ENCODE measurements at places on chromosomes 11 and 22.

GRCh38 chr11:134652586-134653255, 240.7 kb upstream of the B3GAT1 start:
- no peak for DNase-seq

DNA sequence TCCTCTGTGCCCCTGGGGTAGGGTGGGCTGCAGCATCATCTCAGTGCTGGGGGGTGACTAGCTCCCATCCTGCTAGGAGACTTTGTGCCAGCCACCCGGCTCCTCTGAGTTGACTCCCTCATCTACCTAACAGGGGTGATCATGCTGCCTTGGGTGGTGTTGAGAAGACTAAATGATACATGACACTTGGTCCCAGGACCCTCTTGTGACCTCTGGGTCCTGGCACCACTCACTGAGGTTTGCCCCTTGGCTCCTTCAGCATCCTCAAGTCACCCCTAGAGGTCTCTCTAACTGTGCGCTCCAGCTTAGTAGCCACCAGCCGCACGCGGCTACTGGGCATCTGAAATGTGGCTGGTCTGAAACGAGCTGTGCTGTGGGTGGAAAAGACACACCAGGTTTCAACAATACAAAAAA, 72.1 kb downstream of the LRRC32 start:
- DNase-seq: no peak

GRCh38 chr11:121293288-121293594, 670 bp downstream of the SC5D start:
- no peak for DNase-seq

DNA sequence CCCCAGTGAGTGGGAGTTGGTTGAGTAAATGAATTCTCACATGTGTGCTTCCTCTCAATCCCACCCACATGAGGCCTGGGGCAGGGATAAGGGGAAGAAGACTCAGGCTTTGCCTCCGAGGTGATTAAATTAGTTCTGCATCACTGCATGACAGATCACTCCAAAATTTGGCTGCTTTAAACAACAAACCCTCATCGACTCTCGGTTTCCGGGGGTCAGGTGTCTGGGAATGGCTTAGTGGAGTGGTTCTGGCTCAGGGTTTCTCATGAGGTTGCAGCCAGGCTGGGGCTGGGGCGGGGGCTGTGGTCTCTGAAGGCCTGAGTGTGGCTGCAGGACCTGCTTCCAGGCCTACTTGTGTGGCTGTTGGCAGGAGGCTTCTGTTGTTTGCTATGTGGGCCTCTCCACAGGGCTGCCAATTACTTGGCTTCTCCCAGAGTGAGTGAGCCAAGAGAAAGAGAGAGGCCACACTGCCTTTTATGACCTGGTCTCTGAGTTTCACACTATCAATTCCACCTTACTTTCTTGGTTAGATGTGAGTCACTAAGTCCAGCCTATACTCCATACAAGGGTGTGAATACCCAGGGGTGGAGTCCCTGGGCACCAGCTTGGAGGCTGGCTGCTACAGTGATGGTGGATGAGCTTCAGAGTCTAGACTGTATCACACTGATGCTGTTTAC, 15.9 kb downstream of the MOGAT2 start:
- DNase-seq: no peak

- no peak for DNase-seq
These were observed 83.7 kb downstream of the RPL27A start for GRCh38 chr11:8766043-8766987.

- no peak for DNase-seq
These were observed 6.1 kb downstream of the FXYD6 start for GRCh38 chr11:117870103-117870952.

- DNase-seq: no peak
These were observed 27.0 kb upstream of the AMOTL1 start for GRCh38 chr11:94741022-94741679.

DNA sequence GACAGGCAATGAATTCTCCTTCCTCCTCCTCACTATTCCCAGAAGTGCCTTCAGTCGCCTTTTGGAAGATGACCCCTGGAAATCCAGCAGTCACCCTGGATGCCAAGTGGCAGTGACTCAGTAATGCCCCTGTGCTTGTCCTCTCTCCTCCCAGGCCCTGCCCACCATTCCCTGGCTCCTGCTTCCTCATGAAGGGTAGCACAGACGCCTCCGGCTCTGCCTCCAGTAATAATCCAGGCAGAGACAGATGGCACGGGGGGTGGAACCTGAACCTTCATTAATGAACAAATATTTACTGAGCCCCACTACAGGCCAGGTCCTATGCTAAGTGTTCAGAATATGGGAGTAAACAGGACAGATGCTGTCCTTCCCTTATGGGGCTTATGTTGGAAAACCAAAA, 23.2 kb downstream of the SYT13 start:
- DNase-seq: no peak

DNA sequence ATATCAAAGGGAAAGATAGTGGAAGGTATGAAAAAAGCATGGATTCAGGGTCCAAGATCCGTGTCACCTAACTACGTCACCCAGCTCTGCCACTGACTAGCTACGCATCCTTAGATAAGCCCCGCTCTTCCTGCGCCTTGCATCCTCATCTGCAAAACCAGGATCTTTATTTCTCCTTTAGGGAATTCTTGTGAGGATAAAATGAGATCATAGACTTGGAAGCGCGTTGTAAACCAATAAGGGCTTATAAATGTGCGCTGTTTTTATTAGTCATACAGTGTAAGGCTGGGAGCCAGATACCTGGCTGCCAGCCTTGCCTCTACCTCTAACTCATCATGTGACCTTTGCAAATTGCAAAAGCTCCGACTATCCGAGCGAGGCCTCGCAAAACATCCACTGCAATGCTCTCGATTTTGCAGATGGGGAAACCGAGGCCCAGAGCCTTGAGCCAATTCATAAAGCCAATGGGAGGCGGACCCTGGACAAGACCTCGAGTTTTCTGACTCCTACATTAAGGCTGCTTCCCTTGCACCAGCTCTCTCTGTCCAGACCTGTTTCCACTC, 753 bp downstream of the PRPF19 start:
- DNase-seq: peak; percentile 25

DNA sequence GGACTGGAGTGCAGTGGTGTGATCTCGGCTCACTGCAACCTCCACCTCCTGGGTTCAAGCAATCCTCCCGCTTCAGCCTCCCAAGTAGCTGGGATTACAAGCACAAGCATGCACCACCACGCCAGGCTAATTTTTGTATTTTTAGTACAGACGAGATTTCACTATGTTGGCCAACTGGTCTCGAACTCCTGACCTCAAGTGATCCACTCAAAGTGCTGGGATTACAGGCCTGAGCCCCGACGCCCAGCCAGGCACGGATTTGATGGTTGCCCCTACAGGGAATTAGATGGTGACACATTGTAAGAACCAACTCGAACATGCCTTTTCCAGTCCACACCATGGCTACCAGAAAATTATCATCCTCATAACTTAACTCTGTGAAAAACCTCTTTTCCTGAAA, 26.8 kb upstream of the RTL6 start:
- DNase-seq: no peak

DNA sequence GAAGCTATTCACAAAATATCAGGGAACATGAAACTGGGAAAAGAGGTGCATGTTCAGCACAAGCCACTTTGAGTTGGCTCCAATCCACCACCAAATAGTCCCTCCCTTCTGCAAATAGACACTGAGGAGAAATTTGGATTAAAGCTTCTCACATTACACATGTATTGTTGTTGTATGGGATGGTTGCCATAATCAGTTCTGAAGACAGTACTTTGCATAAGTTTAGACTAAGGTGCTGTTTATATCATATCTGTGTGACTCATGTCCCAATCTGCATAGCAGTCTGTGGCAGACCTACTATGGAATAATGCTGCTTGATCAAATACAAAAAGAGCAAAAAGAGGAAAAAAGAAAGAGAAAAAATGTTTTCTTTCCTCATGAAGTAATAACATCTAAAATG, 376.7 kb upstream of the DDI1 start:
- DNase-seq: no peak

DNA sequence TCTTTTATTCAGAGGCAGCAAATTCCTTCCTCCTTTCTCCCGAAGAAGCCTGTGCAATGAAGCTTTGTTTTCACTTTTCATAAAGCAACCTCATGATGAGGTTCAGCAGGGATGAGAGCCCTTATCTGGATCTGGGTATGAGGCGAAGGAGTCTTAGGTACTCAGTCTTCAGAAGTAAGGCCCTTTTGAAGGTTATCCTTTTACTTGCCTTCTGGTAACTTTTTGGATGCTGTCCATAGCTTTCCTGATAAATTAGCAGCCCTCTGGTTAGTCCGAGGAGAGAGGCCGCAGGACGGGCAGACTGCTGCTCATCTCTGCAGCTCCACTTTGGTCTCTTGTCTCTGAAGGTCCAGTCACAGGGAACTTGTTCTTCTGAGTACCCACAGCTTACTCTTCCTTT, 1.1 kb downstream of the TRIM22 start:
- no peak for DNase-seq

DNA sequence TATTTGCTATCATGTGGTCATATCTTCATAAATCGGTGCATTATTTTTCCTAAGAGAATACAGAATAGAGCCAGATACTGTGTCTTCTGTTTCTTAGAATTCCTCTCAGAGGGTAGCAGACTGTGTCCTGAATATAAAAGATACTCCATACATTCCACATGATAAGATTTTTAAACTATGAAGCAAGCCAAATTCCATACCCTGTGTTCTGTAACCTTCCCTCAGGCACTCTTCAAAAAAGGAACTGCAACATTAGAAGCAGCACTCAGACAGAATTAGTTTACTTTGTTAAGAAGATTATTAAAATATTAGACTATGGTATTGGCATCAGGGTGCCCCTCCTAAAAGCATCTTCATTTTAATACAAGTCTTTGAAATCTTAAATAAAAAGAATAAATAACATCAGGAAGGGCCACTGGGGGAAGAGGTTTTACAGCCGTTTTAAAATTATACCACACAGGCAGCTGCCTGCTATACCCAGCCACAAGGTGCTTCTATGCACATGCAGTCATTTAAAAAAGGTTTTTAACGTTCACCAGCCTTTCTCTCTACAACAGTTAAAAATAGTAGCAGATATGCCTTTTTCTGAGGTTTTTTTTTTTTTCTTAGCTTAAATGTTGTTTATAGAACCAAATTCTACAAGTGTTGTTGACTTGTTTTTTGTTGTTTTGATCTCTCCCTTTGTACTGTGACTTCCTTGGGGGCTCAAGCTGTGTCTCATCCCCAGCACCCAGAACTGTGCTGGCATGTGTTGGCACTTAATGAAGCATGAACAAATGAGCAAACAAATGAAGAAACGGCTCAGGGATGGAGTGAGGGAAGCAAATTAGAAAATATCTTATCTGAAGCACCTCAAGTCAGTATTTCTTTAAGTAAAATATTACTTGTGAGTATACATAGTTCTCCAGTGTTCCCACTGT, 54.7 kb upstream of the CCDC89 start:
- no peak for DNase-seq

DNA sequence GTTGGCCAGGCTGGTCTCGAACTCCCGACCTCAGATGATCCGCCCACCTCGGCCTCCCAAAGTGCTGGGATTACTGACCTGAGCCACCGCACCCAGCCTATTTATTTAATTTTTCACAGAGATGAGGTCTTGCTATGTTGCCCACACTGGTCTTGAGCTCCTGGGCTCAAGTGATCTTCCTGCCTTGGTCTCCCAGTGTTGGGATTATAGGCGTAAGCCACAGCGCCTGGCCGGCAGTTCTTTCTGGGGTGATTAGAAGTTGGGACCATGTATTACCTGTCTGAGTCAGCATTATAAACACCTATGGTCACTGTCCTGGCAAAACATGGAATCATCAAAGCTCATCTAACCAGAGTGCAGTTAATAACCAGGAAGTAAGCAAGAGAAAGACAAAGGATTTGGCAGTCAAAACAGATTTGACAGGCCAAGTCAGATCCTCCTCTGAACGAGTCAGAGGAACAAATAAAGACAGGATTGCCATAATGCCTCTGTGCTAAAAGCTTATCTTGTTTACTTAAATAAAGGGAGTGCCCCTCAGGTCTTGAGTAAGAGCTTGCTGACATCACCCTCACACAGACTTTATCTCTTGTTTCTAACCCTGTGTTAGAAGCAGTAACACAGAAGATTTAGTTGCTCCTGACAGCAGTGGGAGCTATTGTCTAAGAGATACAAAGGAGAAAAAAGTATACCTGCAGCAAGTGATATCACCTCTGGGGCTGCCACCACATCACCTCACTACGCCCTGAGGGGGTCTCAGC, 3.7 kb downstream of the SERPIND1 start:
- no peak for DNase-seq

GRCh38 chr11:66745356-66746235, 16.6 kb upstream of the SPTBN2 start:
- DNase-seq: peak; percentile 38

GRCh38 chr22:46029574-46030200, 52.7 kb upstream of the WNT7B start:
- DNase-seq: no peak

- no peak for DNase-seq
These were observed 10.9 kb downstream of the SLC25A17 start for GRCh38 chr22:40808018-40808841.

GRCh38 chr11:26702406-26702805, 19.5 kb downstream of the SLC5A12 start:
- no peak for DNase-seq

GRCh38 chr11:83194281-83195142, 1.0 kb downstream of the ANKRD42 start:
- DNase-seq: peak; percentile 48

GRCh38 chr11:43358801-43359421, at the start of gene TTC17:
TSS of gene TTC17 (plus strand) at chr11:43358920. CDS start at chr11:43358955, 35 bp downstream.
- DNase-seq: peak; percentile 90

- peak; percentile 39 for DNase-seq
These were observed 4.3 kb upstream of the AMPD3 start for GRCh38 chr11:10450462-10451425.

GRCh38 chr22:38840129-38840528, 3.7 kb downstream of the NPTXR start:
- no peak for DNase-seq

GRCh38 chr11:619628-620050, 3.9 kb upstream of the IRF7 start:
- DNase-seq: no peak

- no peak for DNase-seq
These were observed 16.7 kb upstream of the ZC3H12C start for GRCh38 chr11:110076371-110076965.

- no peak for DNase-seq
These were observed 19.7 kb downstream of the SLC37A2 start for GRCh38 chr11:125082611-125083311.

GRCh38 chr11:120244476-120245365, 4.8 kb downstream of the POU2F3 start:
- DNase-seq: no peak

DNA sequence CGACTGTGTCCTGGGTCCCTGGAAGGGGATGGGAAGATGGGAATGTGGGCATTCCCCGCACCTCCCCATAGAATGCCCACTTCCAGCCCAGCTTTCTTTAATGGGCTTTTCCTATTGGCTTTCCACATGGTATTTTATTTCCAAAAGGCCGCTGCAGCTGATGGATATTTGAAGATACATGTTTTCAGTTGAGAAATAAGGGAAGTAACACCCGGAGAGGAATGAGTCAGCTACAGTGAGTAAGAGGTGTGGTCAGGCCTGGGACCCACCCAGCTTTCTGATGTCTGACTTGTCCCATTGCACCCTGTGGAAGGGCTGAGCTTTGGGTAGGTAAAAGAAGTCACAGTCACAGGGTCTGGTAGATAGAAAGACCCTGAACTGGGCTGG, 476.9 kb downstream of the MIAT start:
- DNase-seq: no peak

Measured in CD4-positive, alpha-beta T cell treated with Interleukin-15 for 4 hours (primary cell).